ENCODE measurements at places on chromosomes 4 and X. TPM values are rescaled to one million over a fixed set of nuclear protein-coding genes. Genes with fewer than 3 reads are reported as not detected.

The FMR1NB gene
- total RNA-seq = not detected

DNA sequence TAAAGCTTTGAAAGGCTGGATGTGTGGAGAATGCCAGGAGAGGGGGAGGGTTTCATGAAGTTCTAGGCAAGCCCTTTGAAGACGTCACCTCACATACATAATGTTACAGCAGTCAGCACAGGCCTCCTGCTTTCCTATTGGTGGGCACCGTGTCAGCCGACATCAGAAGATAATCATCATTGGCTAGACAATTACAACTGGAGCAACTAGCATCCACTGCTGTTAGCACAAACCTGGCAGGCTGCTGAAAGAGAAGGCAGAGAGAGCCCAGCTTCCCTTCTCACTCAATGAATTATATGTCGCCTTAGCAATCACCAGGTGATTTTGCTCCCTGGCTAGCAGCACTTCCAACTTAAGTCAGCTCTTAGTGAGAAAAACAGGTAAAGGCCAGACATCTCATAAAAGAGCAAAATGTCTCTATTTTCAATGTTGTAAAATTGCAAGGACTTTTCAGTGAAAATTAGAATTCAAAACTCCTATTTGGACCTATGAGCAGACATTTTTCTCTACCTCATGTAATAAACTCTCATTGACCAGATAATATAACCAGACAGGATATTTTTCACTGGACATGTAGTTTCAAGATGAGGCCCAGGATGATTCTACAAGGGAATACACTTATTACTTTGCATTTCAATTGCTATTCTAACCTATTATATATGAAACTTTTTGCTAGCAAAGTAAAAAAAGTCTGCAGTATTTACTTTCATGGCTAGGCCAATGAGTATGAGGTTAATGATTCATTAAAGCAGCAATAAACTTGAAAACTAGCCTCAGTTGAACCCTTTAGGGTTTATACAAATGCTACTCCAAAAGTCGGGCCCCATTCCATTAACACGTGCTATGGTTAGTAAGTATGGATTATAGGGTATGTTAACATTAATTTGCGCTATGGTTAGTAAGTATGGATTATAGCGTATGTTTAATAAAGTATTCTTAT, 4.3 kb downstream of the ELOVL6 start:
- peak; percentile 71 for DNase-seq

DNA sequence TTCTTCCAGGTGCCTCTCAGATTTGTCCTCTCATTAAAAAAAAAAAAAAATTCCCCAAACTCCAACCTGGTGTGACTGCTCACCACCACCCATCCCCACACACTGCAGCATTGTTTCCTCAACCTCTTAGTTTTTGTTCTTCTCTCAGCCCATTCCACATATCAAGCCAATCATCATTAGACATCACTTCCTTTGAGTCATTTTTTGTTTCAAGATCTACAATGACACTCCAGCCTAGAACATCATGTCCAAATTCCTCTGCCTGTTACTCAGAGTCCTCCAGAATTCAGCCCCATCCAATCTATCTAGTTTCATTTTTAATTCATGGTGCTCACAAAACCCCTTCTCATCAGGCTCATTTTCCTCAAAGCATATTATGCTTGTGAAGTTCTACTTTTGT, 262.5 kb upstream of the TEX13A start:
- no peak for DNase-seq

- no peak for DNase-seq
Measured at GRCh38 chrX:13574600-13574999, 5.2 kb downstream of the EGFL6 start.

GRCh38 chrX:49054073-49054762, 4.6 kb upstream of the CCDC120 start:
- no peak for DNase-seq

DNA sequence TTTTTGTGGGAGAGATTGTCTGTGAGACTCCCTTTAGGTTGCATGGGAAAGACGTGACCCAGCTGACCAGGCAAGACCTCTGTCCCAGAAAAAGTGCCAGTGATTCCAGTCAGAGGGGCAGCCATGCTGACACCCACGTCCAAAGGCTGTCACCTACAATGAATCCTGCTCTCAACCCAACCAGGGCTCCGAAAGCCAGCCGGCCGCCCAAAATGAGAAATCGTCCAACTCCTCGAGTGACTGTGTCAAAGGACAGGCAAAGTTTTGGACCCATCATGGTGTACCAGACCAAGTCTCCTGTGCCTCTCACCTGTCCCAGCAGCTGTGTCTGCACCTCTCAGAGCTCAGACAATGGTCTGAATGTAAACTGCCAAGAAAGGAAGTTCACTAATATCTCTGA, 5.5 kb downstream of the SLITRK2 start:
- DNase-seq = no peak

The DSPP gene
- not detected for total RNA-seq

GRCh38 chr4:152364383-152364782, 171.5 kb downstream of the FBXW7 start:
- DNase-seq = no peak

DNA sequence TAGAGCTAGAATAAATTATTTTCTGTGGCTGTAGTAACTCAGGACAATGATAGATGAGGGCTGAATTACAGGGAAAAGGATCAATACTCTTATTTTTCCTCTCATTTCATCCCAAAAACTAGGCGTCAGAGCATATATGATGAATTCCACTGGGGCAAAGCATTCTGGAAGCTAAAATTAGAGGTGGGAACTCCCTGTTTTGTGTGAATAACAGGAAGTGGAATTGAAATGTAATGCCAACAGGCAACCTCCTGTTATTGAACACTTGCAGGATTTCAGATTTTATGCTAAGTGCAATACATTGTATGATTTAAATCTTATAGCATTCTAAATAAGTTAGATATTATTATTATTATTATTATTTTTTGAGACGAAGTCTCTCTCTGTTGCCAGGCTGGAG, 20.9 kb downstream of the HSD17B11 start:
- DNase-seq = no peak

- no peak for DNase-seq
Measured at GRCh38 chrX:7052541-7052940, 95.0 kb upstream of the STS start.

The DGAT2L6 gene
- total RNA-seq = not detected

- peak; percentile 58 for DNase-seq
Measured at GRCh38 chrX:120365320-120365719, 3.4 kb downstream of the ATP1B4 start.

DNA sequence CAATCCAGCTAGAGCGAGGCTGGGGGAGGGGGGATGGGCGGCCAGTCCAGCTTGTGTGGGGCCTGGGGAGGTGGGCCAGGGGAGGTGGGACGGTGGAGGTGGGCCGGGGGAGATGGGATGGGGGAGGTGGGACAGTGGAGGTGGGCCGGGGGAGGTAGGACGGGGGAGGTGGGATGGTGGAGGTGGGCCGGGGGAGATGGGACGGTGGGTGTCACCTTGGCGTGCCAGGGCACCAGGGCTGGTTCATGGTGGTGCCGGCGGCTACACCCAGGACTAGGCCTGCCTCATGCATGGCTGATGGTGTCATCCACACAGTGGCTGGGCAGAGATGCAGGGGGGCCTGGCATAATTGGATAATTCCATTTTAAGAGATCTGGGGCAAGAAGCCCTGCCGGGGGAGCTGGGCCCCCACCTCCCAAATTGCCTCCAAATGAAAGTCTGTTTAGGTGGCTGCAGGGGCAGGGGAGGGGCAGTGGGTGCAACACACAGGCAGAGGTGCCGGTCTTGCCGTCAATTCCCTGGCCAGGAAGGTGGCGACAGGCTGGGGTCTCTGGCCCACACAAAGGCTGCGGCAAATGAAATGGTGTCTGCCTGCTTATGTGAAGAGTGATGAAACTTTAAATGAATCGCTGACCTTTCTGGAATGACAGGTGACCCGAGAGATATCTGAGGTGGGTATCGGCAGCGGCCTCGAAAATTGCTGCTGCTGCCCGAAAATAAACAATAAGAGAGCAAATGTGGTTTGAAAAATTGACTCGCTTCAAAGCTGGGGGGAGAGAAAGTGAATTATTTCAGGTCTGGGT, 82.1 kb downstream of the FAM53A start:
- DNase-seq = peak; percentile 19

DNA sequence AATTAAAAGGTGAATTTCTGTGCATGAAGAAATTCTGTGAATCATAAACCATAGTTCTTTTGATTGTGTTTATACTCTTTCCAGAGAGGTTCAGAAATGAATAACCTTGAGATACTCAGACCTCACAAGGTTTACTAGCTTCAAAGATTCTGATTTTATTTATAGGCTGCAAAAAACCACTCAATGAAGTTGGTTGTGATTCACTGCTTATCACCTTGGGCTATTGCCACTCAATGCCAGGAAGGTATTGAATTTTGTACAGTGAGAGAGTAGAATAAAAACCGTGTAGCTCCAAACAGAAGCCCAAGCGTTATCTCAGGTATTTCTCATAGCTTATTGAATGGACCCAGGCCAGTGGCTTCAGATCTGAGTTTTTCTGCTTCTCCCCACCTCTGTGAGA, 118.7 kb downstream of the FHIP1A start:
- no peak for DNase-seq

DNA sequence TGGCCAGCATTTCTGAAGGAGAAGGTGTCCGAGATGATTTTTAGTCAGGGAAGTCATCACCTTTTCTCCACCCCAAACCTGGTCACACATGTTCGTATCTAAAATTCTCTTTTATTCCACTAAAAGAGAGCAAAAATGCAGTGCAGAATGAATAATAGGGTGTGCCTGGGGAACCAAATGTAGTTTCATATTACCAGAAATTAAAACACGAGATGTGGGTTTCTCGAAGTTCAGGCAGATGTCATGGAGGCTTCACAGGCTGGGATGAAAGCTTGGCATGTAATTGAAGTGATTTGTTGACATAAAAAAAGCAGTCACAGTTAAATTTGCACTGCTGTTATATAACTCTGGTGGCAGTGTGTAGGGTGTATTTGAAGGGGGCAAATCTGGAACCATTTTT, 165.5 kb upstream of the PDE5A start:
- no peak for DNase-seq

- DNase-seq = no peak
Measured at GRCh38 chrX:39519566-39520301, 578.0 kb downstream of the BCOR start.

GRCh38 chrX:153460826-153461225, 9.6 kb downstream of the HAUS7 start:
- peak; percentile 77 for DNase-seq

The XKRX gene
- not detected for total RNA-seq

DNA sequence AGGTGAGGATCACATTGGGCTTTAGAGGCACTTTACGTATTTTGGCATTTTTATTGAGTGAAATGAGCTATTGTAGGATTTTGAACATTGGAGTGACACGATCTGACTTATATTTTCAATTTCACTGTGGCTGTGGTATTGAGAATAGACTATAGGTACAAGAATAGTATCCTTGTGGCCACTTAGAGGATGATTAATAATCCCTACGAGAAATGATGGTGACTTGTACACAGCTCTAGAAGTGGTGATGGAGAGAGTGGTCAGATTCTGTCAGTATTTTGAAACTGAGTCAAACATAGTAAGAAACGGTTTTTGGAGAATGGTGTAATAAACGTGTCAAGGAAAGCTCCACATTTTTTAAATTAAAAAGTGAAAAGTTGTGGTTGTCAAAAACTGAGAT, 494.7 kb downstream of the EPHA5 start:
- DNase-seq = no peak

GRCh38 chr4:90128961-90129495, 1.8 kb downstream of the CCSER1 start:
- no peak for DNase-seq

The MMAA gene
- 3.5 TPM for total RNA-seq

DNA sequence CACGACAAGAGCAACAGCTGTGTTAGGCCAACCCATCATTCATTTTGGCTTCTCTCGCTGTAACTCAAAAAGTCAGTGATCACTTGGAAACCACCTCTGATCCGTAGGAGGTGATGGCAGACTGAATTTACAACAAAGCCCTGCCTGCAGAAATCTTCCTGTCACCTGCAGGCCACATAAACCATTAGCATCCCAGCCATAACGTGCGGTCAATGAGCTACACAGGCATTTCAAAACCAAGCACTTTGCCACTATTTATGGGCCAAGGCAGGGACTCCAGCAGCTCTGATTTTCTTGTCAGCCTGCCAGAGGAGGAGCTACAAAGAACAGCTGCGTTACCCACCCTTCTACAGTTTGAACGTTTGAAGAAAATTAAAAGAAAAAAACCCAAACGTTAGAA, 228.1 kb upstream of the PPARGC1A start:
- no peak for DNase-seq

- no peak for DNase-seq
Measured at GRCh38 chr4:159552979-159553768, 450.3 kb downstream of the RAPGEF2 start.

DNA sequence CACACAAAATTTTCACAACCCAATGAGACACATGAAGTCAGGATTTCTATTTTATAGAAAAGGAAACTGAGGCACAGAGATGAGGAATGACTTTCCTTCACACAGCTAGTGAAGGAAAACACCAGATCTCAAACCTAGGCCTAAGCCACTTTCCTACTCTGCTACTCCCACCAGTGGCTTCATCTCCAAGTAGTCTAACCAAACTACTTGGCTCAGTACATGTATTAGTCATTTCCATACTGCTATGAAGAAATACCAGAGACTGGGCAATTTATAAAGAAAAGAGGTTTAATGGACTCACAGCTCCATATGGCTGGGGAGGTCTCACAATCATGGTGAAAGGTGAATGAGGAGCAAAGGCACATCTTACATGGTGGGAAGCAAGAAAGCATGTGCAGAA, 196.6 kb downstream of the EVC2 start:
- DNase-seq = no peak

DNA sequence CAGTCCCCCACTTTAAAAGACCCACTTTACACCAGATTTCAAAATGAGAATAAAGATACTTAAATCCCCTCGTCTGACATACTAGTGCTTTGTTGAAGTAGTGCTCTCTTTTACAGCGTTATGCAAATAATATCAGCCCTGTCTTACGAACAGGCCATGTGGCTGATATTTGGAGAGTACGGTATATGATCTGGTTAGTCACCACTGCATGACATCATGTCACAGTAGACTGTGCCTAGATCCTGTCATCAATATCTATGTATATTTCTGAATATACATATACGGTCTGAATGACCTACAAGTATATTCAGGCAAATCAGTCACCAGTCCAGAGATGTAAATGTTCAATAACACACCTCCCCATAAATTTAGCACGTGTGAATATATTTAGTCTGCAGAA, 25.4 kb upstream of the XAGE1B start:
- DNase-seq = no peak

- DNase-seq = no peak
Measured at GRCh38 chrX:135435933-135436332, 14.2 kb downstream of the SMIM10L2A start.

The ABLIM2 gene
- total RNA-seq = 7.5 TPM

DNA sequence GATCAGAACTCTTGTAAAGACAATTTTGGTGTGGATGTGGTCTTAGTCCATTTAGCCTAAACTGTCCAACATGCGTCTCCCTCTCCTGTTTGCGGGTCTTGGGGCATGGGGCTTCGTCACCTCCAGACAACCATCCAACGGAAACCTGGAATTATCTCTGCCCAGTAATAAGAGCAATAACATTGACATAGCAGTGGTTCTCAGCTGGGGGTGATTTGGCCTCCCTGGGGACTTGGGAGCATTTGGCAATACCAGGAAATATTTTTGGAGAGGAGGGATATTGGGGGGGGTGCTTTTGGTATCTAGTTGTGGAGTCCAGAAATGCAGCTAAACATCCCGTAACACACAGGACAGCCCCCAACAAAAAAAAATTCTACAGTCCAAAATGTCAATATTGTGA, 47.2 kb downstream of the SEL1L3 start:
- no peak for DNase-seq

GRCh38 chr4:111778543-111778942, 366.7 kb upstream of the FAM241A start:
- no peak for DNase-seq

Data from glutamatergic neuron (in vitro differentiated cells).